ENCODE measurements at places on chromosomes 4 and X.

DNA sequence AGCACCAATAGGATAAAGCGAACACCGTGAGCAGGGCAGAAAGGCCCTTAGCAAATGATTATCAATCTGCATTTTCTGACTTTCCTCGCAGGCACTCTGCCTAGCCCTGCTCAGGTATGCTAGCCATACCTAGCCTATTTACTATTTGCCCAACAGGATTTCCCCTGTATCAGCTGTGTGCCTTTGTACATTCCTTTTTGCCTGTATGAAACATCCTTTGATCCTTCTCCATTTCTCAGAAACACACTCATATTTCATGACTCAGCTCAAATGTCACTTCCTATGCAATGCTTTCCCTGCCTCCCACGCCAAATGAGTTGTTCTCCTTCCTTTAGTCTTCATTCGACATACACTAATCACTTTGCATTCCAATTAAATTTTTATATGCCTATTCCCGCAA is 37.2 kb downstream of the PCDH7 start:
- no peak for DNase-seq

GRCh38 chrX:110944751-110945675 is 149.4 kb upstream of the CHRDL1 start:
- DNase-seq: no peak

DNA sequence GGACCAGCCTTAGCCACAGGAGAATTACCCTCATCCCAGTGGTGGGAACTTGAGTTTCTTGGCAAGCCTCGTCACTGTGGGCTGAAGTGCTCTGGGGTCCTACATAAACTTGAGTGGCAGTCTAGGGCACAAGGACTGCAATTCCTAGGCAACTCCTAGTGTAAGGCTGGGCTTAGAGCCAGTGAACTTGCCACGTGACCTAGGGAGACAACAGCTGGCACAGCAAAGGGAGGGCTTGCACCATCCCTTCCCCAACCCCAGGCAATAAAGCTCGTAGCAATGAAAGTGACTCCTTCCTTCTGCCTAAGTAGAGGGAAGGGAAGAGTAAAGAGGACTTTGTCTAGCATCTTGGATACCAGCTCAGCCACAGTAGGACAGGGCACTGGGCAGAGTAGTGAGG is 81.8 kb downstream of the TEX11 start:
- DNase-seq: no peak

DNA sequence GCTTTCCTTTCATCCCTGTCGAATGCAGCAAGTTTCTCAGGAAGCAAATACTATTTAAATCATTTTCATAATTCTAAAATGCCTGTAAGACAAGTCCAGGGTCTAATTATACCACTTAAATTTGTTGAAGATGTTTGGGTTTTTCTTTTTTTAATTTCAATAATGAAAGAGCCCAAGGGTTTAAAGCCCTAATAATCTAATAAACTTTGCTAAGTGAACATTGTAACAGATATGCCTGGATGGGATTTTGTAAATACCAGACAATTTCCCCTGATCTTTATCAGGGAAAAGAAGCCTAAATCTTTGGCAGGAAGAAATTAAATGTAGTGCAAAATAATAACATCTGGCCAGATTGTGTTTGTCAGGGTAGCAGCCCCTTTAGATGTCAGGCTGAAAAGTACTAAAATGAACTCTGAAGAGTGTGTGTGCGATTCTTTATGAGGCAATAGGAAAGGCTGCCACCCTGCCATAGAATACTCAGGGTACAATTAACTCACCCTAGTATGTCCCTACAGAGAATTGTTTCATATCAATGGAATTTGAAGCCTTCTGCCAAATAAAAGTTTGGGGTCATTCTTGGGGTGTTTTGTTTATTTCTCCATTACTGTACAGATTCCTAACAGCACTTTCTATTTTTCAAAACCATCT is 45.6 kb downstream of the GPC3 start:
- DNase-seq: no peak

GRCh38 chr4:106095408-106095807 is 200.1 kb downstream of the NPNT start:
- DNase-seq: no peak

DNA sequence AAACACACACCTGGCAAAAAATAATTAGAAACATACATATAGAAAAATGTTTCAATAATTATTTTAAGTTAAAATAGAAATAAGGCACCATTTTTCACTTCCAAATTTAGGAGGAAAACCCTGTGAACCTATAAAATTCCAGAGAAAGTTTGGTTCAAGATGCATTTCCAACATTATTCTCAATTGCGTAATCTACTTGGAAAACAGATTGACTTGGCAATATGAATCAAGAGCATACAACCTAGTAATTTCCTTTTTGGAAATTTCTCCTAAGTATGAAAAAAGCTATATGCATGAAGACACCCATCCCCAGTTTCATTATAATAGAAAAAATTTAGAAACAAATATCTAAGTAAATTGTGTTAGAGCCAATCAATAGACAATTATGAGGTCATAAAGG is 242.9 kb downstream of the IQCM start:
- DNase-seq: no peak

- DNase-seq: no peak
Observed at GRCh38 chr4:65924843-65925242, 254.6 kb upstream of the EPHA5 start.

DNA sequence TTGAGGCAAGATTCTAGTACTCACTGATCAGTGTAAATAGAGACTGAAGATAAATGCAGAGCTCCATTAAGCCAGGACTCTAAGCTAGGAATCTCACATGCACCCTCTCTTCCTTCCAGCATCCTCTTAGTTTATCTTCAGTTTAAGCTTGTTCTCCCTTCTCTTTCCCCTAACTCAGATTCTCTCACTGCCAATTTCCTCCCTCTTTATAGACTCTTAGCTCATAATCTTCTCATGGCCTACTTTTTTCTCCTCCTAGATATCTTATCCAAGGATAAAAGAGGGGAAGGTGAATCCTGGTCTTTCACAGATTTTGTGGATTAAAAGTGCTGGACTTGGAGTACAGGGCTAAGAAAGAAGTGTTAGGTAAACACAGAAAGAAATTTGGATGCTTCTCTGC is 108.9 kb upstream of the TENM3 start:
- no peak for DNase-seq

DNA sequence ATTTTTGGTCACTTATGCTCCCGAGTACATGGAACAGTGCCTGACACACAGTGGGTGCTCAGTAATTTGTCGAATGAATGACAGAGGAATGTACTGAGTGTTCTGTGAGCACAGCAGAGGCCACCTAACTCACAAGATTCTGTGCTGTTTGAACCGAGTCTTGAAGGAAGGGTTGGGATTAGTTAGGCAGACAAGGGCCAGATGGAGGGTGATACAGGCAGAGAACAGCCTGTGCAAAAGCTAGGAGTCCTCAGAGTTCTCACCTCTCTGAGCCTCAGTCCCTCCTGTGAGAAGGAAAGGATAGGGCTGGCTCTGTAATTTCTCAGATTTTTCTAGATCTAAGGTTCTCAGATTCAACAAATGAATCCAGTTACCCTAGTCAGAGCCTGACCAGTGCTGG is 108.8 kb downstream of the NHSL2 start:
- DNase-seq: no peak

DNA sequence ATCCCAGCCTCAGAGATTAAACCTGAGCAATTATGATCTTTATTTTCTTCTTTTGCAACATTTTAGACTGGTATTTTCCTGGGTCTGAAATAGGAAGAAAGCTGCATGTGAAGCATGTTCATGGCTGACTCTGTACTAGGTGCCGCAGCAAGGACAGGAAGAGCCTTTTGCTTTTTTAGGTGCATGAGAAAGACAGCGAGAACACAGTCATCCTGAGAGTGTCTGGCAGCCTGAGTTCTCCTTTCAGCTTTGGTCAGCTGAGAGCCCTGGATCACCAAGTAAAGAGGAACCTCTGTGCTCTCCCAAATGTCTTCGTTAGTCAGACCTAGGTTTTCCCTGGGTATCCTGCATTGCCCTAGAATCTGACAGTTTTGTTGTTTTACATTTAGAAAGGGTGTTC is 29.8 kb downstream of the FAM149A start:
- peak; percentile 12 for DNase-seq

DNA sequence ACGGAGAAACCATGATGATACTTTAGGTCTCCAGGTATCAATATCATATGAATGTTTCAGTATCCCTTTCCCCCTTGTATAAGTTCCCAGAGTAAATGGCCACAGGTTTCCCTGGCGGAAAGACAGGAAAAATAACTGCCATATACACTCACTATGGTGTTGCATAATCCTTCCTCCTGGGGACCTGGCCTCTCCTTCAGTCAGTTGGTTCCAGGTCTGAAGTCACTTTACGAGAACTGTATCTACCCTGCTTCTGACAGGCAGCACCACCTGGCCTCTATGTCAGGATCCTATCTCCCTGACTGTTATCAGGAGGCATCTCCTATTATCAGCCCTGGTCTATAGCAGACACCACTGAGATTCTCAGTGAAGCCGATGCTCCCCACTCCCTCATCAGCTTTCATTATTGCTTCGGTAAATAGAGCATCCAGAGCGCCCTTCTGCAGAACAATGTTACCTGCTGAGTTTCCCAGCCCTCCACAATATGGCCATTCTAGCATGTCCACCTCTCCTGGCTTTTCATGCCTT is 22.6 kb downstream of the HAUS3 start:
- DNase-seq: no peak

DNA sequence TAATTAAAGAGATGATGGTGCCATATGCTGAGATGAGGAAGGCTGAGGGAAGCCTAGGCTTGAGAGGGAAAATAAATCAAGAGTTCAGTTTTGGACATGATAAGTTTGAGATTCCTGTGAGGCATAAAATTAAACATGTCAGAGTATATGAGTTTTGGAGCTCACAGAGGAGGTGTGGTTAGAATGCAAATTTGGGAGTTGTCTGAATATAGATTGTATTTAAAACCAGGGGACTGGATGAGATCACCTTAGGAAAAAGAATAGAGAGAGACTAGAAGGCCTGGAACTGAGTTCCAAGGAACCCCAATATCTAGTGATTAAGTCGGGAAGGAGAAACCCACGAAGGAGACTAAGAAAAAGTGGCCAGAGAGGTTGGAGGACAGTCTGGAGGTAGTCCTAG is 65.5 kb downstream of the FRMPD3 start:
- no peak for DNase-seq

DNA sequence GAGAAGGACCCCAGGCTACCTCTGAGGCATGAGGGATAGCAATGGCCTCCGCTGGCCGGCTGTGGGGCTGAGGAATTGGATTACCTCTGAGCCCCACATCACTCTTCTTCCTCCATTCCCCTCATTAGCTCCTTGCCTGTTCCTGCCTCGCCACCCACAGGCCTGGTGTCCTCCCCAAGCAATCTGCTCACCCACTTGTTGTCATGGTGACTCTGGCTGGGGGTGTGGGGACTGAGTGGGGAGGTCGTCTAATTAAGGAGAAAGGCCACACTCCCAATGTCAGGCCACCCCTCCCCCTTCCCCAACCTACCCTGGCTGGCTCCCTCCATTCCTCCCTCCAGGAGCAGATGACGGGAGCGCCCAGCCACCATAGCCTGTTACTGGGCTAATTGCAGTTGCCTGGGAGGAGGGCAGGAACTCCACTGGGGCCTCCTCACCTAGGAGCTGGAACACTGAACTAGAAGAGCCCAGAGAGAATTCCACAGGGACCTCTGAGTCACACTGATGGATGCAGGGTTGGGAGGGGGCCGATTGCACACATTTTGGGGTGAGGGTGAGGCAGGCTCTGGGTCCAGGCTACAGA is 20.7 kb downstream of the NALF2 start:
- no peak for DNase-seq

GRCh38 chr4:172809319-172809718 is 359.3 kb upstream of the GALNT7 start:
- no peak for DNase-seq

GRCh38 chr4:76831711-76832373 is 66.1 kb downstream of the SOWAHB start:
- no peak for DNase-seq

DNA sequence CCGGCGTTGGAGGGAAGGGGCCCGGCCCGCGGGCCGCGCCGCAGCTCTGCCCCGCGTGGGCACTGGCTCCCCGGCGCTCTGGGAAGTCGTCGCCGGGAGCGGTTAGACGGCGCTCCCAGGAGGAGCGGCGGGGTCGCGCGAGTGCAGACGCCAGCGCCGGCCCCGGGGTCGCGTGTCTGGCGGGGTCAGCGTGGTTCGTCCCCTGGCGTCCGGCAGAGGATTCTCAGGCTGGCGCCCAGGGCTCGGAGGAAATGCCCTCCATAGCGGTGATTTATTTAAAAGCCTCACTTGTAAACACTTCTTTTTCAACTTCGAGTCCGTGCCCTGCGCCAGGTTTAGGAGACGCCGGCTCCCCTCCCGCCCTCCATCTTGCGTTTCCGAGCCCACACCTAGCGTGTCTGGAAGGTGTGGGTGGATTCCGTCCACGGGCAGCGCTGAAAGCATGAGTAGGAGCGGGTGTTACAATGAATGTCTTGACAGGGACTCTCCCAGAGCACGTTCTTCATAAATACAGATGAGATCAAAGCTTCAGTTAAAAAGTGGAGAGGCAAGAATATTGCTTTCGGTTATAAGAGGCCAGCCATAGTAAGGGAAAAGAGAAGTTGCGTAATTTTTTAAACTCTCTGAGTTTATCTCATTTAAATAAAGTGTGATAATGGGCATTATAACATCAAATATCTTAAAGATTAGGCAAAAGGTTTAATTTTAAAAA is 692 bp downstream of the FAM241A start:
- DNase-seq: peak; percentile 76

GRCh38 chr4:98630737-98631454 is 27.5 kb downstream of the TSPAN5 start:
- DNase-seq: no peak

DNA sequence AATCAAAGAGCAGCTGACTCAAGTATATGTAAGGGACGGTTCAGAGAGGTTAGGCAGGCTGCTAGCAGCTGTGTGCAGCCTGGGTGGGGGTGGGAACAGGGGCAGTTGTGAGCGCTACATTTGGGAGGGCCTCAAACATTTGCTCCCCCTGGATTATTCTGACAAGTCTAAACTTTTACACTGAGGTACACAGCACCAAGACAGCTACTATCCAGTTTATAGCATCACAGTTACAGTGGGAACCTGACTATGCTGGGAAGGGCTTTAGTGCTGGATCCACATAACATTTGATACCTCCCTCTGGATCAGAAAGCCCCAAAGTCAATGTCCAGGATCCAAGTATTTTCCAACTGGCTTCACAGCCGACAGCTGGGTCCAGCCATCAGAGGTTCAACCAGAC is 55.8 kb upstream of the GIMD1 start:
- DNase-seq: no peak

DNA sequence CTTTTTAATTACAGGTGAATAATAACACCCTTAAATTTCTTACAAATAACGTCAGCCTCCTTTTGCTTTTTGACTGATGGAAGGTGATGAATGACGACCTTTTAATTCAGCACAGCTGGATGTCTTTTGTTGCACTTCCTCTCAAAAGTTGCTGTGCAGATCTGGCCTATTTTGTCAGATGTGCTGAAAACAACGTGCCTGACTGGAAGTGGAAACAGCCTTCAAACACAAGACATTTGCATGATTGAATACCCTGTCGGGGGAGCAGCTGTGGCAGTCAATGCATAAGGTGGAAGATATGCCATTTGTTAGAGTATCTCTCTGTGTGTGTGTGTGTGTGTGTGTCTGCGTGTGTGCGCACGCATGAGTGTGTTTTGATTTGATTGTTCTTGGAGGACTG is 579.7 kb downstream of the SPRY1 start:
- no peak for DNase-seq
